ENCODE measurements at places on chromosomes 4 and X.

- DNase-seq: no peak
Observed at GRCh38 chrX:139931646-139932072, 1.2 kb downstream of the ATP11C start.

- no peak for DNase-seq
Observed at GRCh38 chr4:185840201-185840600, 28.2 kb upstream of the SORBS2 start.

DNA sequence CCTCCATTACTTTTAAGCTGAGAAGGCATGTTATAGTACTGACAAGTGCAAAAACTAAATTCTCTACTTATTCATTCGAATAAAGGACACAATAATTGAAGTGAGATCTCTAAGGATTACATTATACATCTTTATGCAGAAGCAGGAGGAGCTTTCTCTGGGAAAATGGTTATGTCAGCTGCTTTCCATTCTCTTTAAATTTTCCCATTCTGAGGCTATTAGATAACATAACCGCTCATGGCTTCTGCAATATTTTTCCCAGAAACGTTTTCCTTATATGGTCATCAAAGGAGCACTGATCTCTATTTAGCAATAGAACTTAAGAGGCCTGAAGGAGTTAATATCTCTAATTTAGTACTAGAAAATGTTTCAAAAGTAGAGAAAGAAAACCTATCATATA is 221.6 kb downstream of the NSUN7 start:
- DNase-seq: no peak

- no peak for DNase-seq
Observed at GRCh38 chrX:72366701-72367454, 61.2 kb upstream of the CITED1 start.

DNA sequence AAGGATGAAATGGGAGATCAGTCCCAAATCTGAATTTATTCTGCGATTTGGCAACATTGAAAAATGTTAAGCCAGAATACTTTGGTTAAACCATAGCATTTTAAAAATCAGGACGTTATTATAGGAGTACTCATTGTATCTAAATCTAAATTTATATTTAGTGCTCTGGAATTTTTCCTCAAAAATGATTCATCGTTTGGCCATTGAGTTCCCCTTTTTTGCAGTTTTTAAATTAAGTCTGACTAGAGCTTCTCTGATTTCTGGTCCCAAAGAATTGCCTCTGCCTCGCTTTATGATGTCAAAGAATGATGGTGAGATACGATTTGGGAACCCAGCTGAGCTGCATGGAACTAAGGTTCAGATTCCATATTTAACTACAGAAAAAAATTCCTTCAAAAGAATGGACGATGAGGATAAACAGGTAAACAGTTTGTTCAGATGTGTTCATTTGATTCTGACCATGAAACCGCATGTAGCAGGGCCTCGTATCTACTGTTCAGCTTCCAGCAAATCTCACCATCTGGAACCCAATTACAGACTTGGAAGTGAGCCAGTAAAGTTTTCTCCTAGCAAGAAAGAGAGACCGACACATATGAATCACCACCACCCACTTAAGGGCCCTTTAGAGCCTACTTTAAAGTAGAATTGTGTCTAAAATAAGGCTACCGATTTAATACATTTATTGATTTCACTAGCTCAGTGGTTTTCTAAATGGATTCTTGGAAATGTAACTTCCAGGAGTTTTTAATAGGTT is 75.6 kb downstream of the REPS2 start:
- DNase-seq: no peak

GRCh38 chr4:70874268-70875156 is 27.7 kb upstream of the MOB1B start:
- DNase-seq: no peak

DNA sequence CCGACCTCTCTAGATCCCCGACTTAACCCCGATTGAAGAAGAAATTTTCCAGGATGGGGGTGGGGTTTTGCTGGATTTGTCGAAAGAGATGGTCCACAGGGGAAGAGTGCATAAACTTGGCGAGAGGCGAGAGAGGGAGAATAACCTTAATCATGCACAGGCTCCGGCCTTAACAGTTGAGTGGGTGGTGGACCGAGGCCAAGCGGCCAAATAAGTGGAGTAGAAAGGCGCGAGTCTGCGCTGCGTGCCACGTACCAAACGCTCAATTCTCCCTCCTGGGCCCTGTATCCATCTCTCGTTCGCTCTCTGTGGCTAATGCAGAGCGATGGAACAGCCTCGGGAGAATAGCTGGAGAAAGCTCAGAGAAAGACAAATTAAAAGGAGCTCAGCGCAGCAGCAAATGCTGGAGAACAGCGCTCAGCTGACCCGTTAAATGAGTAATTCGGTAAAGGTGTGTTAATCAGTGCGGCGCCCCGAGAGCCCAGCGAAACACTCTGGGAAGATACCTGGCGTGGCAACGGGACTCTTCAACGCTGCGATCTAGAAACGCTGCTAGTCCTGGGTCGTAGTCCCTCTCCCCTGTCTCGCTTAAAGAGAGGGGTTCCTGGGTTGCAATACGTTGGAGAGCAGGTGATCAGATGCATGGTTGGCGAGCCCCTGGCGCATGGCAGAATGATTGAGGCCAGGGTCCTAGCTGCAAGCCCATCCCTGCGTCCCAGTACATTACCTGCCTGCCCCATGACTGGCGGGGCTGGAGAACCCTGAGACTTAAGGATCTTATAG is 887 bp upstream of the IL1RAPL2 start:
- DNase-seq: no peak

DNA sequence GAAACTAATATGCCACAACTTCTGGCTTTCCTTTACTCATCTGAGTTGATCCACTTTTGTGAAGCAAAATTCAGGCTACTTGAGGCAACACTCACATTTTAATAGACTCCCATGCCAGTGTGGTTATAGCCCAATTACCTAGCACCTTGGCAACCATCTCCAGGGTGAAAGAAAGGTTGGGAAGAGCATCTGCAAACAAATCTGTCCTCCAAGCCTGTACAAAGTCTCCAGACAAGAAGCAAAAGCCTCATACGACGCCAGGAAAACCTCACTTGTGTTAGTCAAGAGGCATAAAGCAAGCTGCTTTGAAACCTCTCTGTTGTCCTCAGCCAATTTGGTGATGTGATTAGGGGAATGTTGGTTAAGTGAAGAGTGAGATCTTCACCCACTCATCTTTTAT is 246.6 kb downstream of the THOC2 start:
- no peak for DNase-seq

- no peak for DNase-seq
Observed at GRCh38 chr4:33924811-33925210, 2319.5 kb downstream of the ARAP2 start.

DNA sequence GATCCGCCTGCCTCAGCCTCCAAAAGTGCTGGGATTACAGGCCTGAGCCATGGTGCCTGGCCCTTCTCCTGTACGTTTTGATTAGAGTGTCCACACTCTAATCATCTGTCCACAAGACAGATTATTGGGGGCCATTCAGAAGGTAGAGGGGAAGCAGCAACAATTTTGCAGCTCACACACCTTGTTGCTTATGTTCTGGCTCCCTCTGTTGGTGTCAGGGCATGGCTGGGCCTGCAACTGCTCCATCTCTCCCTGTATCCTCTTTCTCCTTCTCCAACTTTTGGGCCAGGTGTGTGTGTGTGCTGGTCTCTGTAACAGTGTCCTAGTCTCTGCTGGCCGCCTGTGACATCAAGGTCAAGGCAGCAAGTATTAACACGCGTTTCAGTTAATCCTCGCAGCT is 125.5 kb upstream of the MBNL3 start:
- peak; percentile 29 for DNase-seq

GRCh38 chr4:8121292-8122015 is 37.2 kb downstream of the ABLIM2 start:
- DNase-seq: no peak

GRCh38 chr4:42148425-42148824 is 4.0 kb downstream of the BEND4 start:
- no peak for DNase-seq

DNA sequence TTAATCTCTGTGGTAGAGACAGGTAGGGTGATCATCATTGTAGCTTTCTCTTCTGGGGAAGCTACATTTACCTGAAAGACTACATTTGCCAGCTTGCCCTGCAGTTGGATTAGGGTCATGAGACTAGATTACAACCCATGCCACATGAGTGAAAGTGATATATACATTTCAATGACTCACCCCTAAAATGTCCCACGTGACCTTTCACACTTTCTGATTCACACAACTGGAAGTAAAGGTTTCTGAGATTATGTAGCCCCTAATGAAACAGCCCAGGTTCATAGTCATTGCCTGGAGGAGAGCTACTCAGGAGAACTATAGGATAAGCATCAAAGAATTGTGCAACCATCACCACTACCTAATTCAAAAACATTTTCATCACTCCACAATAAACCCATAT is 17.8 kb downstream of the PDCL2 start:
- DNase-seq: no peak

All from hematopoietic multipotent progenitor cell treated with erythropoietin and hydrocortisone succinate and interleukin-3 and kit ligand, for 4 days (in vitro differentiated cells).